CD4-positive, alpha-beta memory T cell (primary cell): ENCODE measurements at places on chromosomes 11 and 22.

- DNase-seq, result no peak
Observed at GRCh38 chr11:46272816-46273427, 4.5 kb upstream of the CREB3L1 start.

GRCh38 chr11:9660886-9661285, 3.0 kb upstream of the SWAP70 start:
- DNase-seq, result no peak

GRCh38 chr11:12735262-12735661, 61.0 kb downstream of the TEAD1 start:
- DNase-seq, result no peak

DNA sequence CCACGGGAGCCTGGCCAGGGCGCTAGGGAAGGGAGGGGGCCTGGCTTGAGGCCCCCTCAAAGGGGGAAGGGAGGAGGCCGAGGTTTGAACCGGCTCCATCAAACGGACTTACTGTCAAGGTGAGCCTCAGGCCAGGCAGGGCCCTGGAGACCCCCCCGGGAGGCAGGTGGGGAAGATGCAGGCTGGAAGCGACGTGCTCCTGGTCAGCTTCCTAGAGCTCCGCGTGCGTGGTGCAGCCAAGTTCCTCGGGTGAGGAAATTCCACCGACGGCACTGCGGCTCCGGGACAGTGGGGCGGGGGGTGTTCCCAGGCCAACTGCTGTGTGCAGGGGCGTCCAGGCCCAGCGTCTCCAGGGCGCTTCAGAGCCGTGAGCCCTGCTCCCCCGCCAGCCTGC, 7.2 kb upstream of the TRABD start:
- no peak for DNase-seq

DNA sequence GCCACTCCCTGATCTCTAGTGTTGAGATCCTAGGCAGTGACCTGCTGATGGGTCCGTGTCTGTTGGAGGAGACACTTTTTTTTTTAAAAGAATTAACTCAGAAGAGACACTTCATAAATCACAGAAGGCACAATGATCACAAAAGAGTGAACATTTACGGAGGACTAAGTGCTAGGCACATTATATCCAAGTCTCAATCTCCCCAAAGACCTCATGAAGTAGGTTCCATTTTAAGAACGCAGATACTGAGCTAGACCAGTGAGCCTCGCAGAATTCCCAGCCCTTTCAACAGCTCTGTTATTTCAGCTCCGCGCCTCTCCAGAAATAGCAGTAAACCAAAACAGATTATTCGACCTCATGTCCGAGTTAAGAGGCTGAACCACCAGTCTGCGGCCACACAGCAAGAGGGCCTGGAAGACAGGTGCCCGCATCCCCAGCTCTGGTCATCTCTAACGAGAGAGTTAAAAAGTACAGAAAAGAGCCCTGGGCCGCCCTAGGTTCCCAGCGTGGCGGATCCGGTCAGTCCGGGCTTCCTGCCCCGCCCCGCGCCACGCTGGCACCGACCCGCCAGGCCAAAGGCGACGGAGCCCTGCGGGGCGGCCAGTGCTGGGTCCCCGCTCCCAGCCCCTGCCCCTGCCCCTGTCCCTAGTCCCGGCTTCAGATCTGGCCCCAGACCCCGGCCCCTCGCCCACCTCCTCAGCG, 612 bp downstream of the XBP1 start:
- DNase-seq, result peak; percentile 34

DNA sequence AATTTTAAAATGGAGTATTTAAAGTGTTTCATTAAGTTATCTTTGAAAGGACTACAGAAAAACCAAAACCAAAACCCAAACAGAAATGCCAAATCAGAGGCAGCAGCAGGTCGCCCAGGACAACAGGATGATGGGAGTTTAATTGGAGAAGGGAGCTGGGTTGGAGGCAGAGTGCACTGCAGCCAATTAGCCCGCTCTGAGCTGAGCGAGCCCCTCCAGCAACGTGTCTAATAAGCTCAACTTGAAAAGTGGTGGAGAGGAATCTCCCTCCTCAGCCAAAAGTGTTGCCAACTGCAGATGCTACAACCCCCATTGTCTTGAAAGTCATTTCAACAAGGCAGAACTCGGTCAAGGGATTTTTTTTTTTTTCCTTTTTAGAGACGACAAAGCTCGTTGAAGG, 323.9 kb downstream of the CADM1 start:
- DNase-seq, result no peak

- no peak for DNase-seq
Observed at GRCh38 chr11:116257883-116258282, 514.9 kb downstream of the BUD13 start.

GRCh38 chr22:33897448-33897835, 22.8 kb downstream of the LARGE1 start:
- no peak for DNase-seq

DNA sequence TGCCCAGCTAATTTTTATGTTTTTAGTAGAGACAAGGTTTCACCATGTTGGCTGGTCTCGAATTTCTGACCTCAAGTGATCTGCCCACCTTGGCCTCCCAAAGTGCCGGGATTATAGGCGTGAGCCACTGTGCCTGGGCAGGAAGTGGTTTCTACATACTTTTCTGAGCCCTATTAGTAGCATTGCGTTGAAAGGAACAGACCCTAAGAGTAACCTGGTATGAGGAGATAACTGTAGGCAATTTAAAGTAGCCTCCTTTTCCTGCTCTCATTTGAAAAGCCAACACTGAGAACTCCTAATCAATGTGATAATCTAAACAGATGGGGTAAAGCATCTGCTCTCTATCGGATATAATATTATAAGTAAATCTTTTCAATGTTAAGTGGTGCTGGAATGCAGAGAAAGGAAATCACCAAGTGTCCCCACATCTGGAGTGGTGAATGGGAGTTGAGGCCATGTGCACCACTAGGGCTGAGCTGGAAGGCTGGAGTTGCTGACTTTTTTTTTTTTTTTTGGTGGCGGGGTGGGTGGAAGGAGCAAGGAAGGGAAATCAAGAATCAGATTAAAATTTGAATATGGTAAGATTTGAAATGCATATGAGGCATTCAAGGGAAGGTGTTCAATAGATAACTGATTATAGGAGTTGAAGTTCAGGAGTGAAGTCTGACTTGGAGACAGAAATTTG, 20.7 kb downstream of the PDHX start:
- DNase-seq, result no peak

DNA sequence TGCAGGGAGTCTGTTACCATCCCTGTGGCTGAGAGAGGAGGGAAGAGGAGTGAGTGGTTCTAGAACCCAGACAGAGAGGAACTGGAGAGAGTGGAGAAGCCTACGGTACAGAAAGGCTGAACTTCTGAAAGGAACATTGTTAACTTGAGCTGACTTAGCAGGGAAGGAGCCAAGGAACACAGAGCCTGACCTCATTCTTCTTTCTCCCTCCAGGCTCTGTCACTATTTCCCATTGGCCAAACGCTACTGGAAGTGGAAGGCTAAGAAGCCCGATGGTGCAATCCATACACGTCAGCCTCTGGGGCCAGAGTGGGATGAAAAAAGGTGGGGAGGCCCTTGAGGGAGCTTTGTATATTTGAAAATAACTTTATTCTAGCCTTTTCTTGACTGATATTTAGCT, 16.5 kb upstream of the WT1 start:
- DNase-seq, result no peak

- no peak for DNase-seq
Observed at GRCh38 chr22:23200898-23201297, 20.6 kb downstream of the BCR start.

- no peak for DNase-seq
Observed at GRCh38 chr11:133896642-133897330, 51.5 kb upstream of the SPATA19 start.

GRCh38 chr11:116233561-116233960, 539.2 kb downstream of the BUD13 start:
- no peak for DNase-seq

DNA sequence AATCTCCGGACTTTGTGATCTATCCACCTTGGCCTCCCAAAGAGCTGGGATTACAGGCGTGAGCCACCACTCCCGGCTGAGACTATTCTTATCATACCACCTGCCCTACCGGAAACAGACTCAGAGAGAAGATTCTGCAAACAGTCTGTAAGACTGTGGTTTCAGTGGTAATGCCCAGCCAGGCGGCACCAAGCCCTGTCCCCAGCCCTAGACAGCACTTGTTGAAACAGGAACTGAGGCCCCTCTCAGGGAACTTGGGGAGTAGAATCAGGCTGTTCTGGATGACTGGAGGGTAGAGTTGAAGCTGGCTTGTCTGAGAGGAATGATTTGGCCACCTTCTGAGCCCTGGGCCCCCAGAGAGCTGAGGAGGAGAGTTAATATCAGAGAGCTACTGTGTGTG, 1.3 kb upstream of the INSC start:
- DNase-seq, result no peak

- DNase-seq, result no peak
Observed at GRCh38 chr11:103980108-103980507, 56.3 kb upstream of the DDI1 start.

DNA sequence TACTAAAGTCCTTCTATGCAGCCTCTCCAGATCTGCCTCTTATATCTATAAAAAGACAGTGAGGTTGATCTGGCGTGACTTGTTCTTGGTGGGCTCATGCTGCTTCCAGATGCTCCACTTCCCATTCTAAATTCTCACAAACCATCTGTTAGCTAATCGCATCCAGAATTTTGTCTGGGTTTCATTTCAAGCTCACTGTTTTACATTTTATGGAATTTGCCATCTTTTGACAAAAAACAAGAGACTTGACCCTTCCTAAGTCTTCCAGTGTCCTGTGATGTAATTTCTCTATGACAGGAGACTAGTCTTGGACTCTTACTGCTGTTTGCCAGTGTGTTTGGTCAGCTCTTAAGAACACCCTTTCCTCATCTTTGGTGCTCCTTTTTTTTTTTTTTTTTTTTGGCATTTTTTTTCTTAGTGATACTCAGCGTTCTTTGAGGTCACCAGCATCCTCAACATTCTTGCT, 23.0 kb downstream of the CRKL start:
- no peak for DNase-seq
